Trophoblast cell (in vitro differentiated cells and primary cell): ENCODE measurements at places on chromosomes 12 and 14.

GRCh38 chr14:57480051-57480450 is 13.6 kb downstream of the CCDC198 start:
- DNase-seq, result no peak

GRCh38 chr12:77122661-77123060 is 57.3 kb upstream of the E2F7 start:
- no peak for DNase-seq

DNA sequence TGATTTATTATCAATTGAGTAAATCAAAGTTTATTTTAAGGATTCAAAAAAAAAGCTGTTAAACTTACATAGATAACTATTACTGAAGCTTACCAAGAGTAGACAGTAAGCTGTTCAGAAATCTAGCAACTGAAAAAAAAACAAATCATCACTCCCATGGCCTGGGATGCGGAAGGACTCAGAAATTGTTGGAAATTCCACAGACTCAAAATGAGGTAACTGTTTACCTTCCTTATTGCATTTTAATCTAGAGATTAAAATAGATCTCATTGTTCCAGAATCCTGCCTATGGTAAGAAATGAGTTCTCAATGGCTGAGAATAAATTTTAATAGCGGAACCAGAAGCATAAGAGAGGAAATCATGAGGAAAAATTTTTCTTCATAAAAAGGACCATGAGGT is 87.2 kb downstream of the PPM1H start:
- DNase-seq, result no peak

- peak; percentile 98 for DNase-seq
Observed at GRCh38 chr12:114769634-114770033, 85.7 kb upstream of the TBX3 start.

GRCh38 chr12:40921563-40922163 is 229.4 kb downstream of the CNTN1 start:
- no peak for DNase-seq

- DNase-seq, result no peak
Observed at GRCh38 chr14:104069541-104069940, 16.0 kb upstream of the ASPG start.

GRCh38 chr14:63266106-63266505 is 52.6 kb downstream of the GPHB5 start:
- DNase-seq, result no peak

DNA sequence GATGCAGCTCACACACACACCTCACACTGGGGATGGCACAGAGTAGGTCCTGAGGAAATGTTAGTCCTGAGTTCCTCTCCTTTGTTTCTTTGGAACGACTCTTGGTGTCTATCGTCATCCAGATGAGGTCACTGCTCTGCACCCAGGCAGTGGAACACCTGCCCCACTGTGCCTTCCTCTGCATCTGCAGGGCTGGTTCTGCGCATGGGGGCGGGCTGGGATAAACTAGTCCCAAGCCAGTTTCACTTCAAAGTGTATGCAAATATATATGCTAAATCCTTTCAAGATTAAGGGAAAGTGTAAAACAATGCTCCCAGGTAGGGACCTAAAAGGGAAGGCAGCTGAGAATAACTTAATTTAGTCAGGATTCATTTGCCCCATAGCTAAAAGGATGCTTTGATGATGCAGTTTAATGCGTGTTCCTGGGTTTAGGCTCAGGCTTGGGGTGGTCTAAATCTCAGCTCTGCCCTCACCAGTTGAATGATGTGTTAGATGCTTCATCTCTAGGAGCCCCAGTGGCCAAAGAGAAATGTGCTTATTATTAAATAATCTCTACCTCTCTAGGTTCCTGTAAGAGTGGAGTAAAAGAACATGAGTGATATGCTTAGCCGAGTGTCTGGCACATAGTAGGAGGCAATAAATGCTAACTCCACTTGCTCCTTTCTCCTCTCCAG is 47.1 kb upstream of the OVCH1 start:
- DNase-seq, result no peak

- DNase-seq, result no peak
Observed at GRCh38 chr12:65427646-65428045, 149.2 kb downstream of the MSRB3 start.

DNA sequence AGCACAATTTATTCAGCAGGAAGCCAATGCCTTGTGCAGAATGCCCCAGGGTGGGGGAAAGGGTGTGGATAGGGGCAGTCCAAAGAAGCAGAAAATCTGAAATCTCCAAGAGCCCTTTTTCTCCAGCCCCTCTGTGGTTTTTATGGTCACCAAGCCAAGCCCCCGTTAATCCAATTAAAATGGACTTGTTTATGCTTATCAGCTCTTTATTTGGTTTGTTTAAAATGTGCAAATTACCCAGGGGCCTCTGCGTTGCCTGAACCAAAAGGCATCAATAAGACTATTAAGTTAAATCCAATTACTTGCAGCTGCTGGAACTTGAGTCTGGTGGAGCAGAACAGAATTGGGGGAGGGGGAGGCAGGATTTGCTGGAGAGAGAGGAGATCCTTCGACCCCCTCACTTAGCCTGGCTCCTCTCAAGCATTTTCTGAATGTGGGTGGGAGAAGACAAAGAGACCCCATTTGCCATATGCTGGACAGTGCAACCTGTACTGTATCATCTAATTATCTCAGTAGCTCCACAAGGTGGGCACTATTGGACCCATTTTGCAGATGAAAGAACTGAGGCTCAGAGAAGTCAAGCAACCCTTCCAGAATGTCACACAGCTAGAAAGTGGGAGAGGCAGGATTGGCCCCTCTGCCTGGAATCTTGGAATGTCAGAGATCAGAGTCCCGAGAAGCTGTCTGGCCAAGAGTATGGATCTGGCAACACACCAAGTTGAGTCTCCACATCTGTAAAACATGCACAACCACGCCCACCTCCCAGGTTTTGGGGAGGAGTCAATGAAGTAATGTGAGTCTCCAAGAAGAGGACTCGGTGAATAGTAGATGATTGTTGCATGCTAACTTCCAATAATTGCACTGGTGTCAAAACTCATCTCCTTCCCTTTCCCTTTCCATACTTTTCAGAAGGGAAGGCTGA is 66.9 kb downstream of the CMKLR1 start:
- no peak for DNase-seq

- DNase-seq, result peak; percentile 21
Observed at GRCh38 chr14:32345311-32345791, 16.3 kb downstream of the AKAP6 start.

DNA sequence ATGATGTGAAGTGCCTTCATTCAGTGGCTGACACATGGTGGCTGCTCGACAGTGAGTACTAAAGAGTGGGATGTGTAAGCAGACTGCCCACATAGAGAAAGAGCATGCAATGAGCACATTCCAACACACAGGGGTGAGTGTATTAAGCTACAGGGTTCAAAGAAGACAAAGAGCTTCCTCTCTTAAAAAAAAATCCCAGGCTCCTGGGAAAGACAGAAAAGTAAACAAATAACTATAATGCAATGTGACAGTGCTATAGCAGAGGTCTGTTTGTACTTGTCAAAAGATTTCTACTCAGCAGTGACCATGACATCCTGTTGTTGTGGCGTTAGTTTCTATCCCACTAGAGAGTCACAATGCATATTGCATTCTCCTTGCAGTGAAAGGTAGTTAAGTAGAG is 12.4 kb upstream of the PCNX1 start:
- DNase-seq, result peak; percentile 56

- DNase-seq, result no peak
Observed at GRCh38 chr12:64332938-64333337, 57.6 kb downstream of the C12orf56 start.

- DNase-seq, result no peak
Observed at GRCh38 chr12:56867216-56867615, 67.0 kb downstream of the SDR9C7 start.

DNA sequence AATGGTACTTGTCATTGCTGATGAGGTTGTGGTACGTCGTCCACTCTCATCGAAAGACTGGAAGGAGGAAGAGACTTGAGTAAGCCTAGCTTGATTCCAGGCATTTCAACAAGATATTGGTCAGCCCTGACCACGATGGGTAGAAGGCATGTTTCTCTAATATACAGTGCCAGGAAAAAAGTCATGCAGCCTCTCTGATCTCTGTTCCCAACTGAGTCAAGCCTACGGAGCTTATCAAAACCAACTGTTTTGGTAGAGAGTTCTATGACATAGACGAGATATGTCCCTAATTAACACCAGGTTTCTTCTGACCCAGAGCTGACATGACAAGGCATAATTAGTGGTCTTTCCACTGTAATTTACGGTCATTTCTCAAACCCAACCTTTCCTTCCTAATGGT is 58.5 kb downstream of the NIN start:
- no peak for DNase-seq

DNA sequence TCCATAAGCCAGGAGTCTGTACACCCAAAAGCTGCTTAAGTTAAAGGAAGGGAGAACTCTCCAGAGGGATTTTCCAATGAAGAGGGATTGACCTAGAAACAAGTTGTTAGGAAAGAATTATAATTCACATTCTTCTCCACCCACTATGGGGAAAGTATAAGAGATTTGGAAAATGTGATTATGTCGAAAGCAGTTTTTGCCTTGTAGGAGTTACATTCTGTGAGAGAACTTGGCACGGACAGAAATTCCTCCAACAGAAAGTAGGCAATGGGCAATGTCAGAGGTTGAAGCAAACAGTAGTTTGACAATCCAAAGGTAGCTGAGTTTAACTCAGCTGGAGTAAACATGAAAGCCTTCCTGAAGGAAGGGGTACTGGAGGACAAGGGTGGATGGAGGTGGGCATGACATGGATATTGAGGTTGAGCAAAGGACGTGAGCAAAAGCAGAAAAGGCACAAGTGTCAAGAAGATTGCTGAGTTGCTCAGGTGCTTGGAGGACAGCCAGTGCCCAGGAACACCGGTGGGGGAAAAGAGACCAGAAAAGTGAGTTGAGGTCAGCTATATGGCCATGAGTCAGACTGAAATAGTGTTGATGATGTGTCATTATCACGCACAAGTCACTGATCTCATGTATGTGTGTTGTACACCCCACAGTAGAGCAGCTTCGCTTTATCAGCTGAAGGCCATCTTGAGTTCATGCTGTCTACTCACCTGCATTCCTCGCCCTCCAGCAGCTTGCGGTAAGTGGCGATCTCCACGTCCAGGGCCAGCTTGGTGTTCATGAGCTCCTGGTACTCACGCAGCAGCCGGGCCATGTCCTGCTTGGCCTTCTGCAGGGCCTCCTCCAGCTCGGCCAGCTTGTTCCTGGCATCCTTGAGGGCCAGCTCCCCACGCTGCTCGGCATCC is 4.0 kb downstream of the KRT5 start:
- DNase-seq, result peak; percentile 62

- peak; percentile 70 for DNase-seq
Observed at GRCh38 chr12:85866986-85867776, 6.9 kb upstream of the NTS start.

DNA sequence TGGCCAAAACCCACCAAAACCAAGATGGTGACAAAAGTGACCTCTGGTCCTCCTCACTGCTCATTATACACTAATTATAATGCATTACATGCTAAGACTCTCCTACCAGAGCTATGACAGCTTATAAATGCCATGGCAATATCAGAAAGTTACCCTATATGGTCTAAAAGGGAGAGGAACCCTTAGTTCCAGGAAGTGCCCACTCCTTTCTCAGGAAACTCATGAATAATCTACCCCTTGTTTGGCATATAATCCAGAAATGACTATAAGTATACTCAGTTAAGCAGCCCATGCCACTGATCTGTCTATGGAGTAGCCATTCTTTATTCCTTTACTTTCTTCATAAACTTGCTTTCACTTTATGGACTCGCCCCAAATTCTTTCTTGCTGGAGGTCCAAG is 43.0 kb upstream of the FUT8 start:
- no peak for DNase-seq

- DNase-seq, result peak; percentile 94
Observed at GRCh38 chr14:68951035-68951797, 27.9 kb downstream of the ACTN1 start.
